ENCODE measurements at places on chromosomes 13 and 19. TPM values are rescaled to one million over a fixed set of nuclear protein-coding genes. Genes with fewer than 3 reads are reported as not detected.

The KLHL1 gene
- total RNA-seq = not detected

The P2RY11 gene
- 0.47 TPM for total RNA-seq

The ATP8A2 gene
- 0.05 TPM for total RNA-seq

The CPB2 gene
- not detected for total RNA-seq

The LIPE gene
- 16.7 TPM for total RNA-seq

The ZNF835 gene
- 0.40 TPM for total RNA-seq

The SPATA13 gene
- 14.7 TPM for total RNA-seq

The NPAS1 gene
- not detected for total RNA-seq

The ZNF497 gene
- 0.59 TPM for total RNA-seq

The YIF1B gene
- total RNA-seq = 131 TPM

The MYADM gene
- total RNA-seq = 130 TPM

The KLF1 gene
- total RNA-seq = not detected

The ZNF284 gene
- total RNA-seq = 0.98 TPM

The WDFY2 gene
- total RNA-seq = 2.0 TPM

The ZNF154 gene
- total RNA-seq = 0.34 TPM

The ZNF543 gene
- total RNA-seq = 4.7 TPM

The SGCG gene
- total RNA-seq = not detected

The KLK5 gene
- total RNA-seq = not detected

The FCGBP gene
- total RNA-seq = not detected

The MBOAT7 gene
- 176 TPM for total RNA-seq

The CALM3 gene
- total RNA-seq = 296 TPM

The VSIG10L gene
- total RNA-seq = 0.27 TPM

The CGB2 gene
- total RNA-seq = not detected

The RNF113B gene
- total RNA-seq = not detected

The SERP2 gene
- total RNA-seq = 0.25 TPM

The ENOX1 gene
- total RNA-seq = not detected

The CYSLTR2 gene
- total RNA-seq = not detected

The ZNF587 gene
- 10.1 TPM for total RNA-seq

The EHD2 gene
- 170 TPM for total RNA-seq

The LILRB5 gene
- total RNA-seq = not detected

The ZNF324B gene
- 5.3 TPM for total RNA-seq

The NLRP9 gene
- not detected for total RNA-seq

The RFXAP gene
- total RNA-seq = 2.0 TPM

The CEACAM20 gene
- total RNA-seq = not detected

The COX6B2 gene
- total RNA-seq = not detected

The SWSAP1 gene
- 3.9 TPM for total RNA-seq

The KLK13 gene
- not detected for total RNA-seq

The BAX gene
- 190 TPM for total RNA-seq

The FGF22 gene
- not detected for total RNA-seq
